Activated CD4-positive, alpha-beta memory T cell treated with anti-CD3 and anti-CD28 coated beads for 36 hours (primary cell): ENCODE measurements at places on chromosomes 4 and X. TPM values are rescaled to one million over a fixed set of nuclear protein-coding genes. Genes with fewer than 3 reads are reported as not detected.
A peak's percentile ranks its signal among the peaks of the same experiment; 100 is the strongest.

RTL9 gene
- total RNA-seq = 0.05 TPM

MAGEA2 gene
- not detected for total RNA-seq

C4orf50 gene
- total RNA-seq = 0.07 TPM

SPRY1 gene
- total RNA-seq = 11.1 TPM

NMU gene
- not detected for total RNA-seq

FAAH2 gene
- total RNA-seq = 12.1 TPM

SORCS2 gene
- total RNA-seq = 0.07 TPM

- DNase-seq = no peak
Observed at GRCh38 chrX:152926923-152927322, 29.1 kb downstream of the ZNF185 start.

DNA sequence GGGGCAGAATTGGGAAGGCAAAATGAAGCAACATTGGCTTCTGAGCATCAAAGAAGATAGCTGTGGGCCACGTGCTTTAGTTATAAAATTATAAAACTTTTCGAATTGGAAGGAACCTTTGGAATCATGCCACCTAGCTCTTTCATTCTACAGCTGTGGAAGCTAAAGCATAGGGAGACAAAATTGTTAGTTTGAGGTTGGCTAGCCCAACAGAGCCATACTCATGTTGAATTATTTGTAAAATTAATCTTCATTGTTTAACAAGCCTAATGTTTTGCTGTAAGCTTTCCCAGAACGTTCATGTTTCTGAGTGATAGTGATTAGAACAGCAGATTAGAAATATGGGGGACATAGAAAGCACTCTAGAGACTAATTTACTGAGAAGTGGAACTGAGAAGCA is 35.9 kb downstream of the HHIP start:
- DNase-seq = no peak

DNA sequence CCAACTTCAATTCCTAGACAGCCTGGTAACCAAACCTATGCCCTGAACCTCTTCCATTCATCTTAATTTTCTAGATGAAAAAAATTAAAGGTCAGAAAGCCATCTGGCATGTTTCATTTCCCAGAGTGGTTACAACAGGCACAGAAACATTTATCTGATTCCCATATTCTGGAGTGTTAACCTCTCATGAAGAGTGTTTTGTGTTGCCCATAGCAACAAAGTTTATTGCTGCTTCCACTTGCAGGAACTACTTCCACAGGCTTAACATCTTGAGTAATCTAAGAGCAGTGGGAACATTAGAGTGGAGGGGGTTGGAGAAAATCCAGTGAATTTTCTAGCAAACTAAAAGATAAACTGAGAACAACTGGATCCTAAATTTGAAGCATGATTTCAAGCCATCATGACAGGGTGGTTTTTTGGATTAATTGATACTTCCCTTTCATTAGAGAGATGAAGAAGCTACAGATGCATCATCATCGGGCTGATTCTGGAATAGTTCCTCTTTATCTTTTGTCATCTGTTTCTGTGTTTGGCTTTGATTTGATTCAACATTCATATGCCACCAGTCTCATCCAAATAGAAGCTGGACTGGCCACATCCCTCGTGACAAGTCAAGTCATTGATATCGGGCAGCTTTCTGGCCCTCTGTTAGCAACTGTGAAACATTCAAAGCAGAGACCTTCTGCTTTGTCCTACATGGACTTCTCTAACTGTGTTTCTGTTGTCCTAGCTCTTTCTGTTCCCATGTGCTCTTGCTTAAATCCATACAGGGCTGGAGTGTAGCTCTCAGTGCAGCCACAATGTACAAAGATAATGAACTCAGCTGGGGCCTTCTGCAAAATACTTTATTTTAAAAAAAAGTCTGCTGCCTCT is 167.3 kb downstream of the MID1IP1 start:
- DNase-seq = no peak

DNA sequence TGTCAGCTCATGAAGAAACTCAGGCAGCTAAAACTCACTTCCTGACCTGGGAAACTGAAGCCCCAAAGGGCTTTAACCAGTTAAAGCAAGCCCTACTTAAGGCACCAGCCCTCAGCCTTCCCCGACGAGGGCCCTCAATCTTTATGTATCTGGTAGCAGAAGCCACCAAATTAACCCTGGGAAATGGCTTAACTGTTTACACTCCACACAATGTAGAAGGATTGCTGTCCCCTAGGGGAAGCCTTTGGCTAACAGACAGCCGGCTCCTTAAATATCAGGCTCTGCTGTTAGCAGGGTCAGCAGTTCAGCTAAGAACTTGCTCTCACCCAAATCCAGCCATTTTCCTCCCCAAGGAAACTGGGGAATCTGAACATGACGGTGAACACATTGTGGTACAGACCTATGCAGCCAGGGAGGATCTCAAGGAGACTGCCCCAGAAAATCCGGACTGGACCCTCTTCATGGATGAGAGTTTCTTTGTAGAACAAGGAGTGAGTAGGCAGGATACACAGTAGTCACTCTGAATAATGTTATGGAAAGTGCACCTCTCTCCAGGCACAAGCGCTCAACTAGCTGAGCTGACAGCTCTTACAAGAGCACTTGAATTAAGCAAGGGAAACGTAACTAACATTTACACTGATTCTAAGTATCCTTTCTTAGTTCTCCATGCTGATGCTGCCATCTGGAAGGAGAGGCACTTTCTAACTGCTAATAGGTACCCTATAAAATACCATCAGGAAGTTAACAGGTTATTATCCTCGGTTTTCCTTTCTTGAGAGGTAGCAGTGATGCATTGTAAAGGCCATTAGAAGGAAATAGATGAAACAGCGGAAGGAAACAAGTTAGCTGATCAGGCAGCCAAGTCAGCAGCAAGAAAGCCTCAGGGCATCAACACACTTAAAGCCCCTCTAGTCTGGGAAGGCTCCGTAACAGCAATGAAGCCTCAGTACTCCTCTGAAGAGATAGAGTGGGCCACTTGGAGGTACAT is 9.6 kb upstream of the NAF1 start:
- no peak for DNase-seq

- DNase-seq = no peak
Observed at GRCh38 chr4:137067735-137068134, 464.6 kb downstream of the PCDH18 start.

- DNase-seq = no peak
Observed at GRCh38 chr4:184599492-184600135, 49.6 kb downstream of the CASP3 start.

GRCh38 chr4:120466429-120466828 is 399.8 kb upstream of the MAD2L1 start:
- no peak for DNase-seq

DNA sequence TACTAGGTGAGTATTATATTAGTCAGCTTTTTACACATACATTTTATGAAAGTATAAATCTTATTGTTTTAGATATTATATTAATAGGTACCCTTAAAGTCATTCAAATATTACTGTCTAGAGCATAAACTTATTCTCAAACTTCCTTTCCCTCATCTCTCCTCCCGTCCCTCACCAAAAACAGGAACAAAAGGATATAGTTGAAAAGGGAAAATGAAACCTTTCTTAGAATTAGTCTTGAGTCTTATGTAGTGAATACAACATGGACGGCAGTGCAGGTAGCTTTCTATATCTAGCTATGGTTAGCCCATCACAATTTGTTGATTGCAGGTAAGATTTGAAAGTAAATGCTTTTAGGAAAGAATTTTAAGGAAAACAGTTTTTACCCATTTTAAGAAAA is 65.6 kb downstream of the RBPJ start:
- DNase-seq = no peak

DNA sequence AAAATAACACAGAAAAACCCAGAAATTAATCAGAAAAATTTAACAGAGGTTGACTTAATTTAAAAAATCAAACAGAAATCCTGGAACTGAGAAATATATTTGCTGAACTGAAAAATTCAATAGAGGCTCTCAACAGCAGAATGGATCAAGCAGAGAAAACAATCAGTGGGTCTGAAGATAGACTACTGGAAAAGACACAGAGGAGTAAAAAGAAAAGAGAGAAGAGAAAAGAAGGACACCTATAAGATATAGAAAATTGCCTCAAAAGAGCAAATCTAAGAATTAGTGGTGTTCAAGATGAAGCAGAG is 55.1 kb downstream of the HAUS3 start:
- no peak for DNase-seq

- DNase-seq = no peak
Observed at GRCh38 chr4:158841540-158841939, 72.7 kb downstream of the FNIP2 start.

DNA sequence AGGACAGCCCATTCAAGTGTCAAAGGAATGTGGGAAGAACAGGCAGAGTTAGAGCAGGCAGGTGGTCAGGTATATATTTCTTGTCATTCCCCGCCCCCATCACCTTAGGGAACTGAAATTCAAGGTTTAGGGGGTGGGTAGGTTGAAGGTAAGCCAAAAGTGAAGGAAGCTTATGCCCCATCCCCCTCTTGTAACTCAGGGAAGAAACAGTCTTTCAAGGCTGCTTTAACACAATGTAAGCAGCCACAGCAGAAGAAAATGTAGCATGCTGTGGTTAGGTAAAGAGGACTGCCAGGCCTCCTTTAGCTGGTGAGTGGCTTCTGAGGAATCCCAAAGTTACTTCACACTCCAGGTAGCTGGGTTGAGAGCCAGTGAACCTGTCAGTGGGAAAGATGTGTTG is 122.3 kb downstream of the RS1 start:
- DNase-seq = no peak

DNA sequence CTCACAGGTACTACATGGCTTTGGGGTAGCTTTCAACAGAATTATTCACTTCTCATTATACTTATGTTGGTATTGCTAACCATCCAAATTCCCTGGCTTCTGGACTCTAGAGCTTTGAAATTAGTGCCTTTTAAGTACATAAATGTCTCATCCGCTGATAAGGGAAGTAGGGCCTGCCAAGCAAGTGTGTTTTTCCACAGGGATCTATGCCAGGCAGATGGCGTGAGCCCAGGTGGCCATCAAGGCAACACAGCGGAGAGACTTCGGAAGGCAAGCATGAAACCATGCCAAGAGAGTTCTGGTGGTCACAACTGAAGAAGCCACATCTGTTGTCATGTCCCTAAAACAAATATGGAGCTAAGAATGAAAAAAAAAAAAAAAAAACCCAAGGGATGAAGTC is 503.1 kb upstream of the LCORL start:
- no peak for DNase-seq

DNA sequence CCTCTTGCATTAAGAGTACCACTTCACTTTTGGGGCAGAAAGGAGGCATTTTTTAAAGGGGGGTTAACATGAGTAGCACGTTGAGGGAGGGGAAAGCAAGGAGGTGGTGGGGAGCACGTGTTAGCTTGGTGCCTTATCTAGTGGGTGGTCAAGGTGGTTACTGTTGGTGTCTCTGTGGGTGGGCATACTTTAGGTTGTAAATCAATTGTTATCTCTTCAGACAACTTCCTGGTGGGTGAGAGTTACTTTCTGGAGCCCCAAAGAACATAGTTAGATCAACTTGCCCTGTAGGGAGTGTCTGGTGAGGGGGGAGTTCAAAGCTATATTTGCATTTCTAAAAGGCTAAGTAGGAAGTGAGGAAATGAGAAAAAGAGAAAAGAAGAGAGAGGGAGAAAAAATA is 297.7 kb upstream of the CLNK start:
- DNase-seq = no peak

DNA sequence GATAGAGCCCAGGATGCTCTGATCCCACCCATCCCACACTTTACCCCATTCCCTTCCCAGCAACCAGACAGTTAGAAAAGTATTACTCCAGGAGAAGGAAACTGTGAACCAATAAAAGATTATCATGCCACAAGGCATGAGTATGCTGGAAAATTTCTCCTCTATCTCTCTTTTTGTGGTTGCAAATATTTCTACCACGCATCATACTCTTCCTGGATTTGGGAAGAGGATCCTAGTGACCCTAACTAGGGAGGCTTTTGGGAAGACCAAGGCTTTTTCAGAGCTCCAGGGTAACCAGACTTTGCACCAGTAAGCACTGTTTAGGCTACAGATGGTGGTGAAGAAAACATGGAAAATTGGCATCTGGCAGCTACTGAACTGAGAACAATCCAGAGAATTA is 257.6 kb upstream of the CLNK start:
- DNase-seq = no peak

DNA sequence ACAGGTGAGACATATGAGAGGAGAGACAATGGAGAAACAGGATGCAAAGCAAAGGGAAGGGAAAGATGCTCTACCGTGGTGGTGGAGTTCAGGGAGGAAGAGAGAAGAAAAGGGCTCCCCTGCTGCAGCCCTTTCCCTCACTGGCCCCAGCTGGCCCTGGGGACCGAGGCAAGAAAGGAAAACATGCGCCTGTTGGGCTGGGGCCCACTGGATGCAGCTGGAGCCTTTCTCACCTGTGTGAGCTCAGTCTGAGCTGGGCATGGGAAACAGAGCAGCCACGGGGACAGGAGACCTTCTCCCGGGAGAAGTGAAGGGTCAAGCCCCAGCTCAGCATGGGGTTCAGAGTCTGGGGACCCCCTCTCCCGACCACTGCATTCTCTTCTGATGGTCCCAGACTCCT is 11.9 kb downstream of the NXF3 start:
- no peak for DNase-seq

DNA sequence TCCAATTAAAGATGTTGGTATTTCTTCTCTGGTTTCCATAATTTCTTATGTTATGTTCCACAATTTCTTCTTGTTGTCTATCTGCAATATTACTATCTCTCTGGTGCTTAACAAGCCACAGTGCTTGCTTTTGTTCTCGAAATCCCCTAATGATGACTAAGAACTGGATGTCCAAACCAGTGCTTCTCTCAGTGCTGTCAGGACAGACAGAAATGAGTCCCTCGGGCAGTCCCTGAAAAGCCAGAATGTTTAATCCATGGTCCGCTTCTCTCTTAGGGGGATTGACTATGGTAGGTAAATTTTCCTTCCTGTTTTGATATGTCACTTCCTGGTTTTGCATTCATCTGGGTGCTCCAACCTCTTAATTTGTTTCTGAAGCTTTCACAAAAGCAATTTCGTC is 321.6 kb upstream of the PCDH10 start:
- no peak for DNase-seq

- peak; percentile 34 for DNase-seq
Observed at GRCh38 chr4:153595894-153596601, 88.0 kb upstream of the TLR2 start.

- no peak for DNase-seq
Observed at GRCh38 chr4:121991968-121992367, 40.1 kb upstream of the TRPC3 start.

DNA sequence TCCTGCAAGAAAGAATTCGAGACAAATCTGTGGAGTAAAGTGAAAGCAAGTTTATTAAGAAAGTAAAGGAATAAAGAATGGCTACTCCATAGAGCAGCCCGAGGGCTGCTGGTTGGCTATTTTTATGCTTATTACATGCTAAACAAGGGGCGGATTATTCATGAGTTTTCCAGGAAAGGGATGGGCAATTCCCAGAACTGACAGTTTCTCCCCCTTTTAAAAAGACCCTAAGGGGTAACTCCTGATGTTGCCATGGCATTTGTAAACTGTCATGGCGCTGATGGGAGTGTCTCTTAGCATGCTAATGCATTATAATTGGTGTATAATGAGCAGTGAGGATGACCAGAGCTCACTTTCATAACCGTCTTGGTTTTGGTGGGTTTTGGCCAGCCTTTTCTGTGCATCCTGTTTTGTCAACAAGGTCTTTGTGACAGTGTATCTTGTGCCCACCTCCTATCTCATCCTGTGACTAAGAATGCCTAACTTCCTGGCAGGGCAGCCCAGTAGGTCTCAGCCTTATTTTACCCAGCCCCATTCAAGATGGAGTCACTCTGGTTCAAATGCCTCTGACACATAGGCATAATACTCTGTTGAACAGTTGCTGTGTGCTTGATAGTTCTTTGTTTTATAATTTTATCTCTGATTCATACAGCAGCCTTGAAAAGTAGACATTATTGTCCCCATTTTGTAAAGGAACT is 25.8 kb downstream of the GAB1 start:
- peak; percentile 18 for DNase-seq
